Stimulated activated CD4-positive, alpha-beta T cell treated with anti-CD3 and anti-CD28 coated beads, Interleukin-1b, Interleukin-23, amount 100 ng/mL, for 1 hour (primary cell): ENCODE measurements at places on chromosomes 7 and 10.

GRCh38 chr7:121366852-121367431 lies 29.2 kb downstream of the FAM3C start:
- DNase-seq: no peak

- no peak for DNase-seq
Observed at GRCh38 chr10:91054325-91054724, 133.4 kb upstream of the ANKRD1 start.

DNA sequence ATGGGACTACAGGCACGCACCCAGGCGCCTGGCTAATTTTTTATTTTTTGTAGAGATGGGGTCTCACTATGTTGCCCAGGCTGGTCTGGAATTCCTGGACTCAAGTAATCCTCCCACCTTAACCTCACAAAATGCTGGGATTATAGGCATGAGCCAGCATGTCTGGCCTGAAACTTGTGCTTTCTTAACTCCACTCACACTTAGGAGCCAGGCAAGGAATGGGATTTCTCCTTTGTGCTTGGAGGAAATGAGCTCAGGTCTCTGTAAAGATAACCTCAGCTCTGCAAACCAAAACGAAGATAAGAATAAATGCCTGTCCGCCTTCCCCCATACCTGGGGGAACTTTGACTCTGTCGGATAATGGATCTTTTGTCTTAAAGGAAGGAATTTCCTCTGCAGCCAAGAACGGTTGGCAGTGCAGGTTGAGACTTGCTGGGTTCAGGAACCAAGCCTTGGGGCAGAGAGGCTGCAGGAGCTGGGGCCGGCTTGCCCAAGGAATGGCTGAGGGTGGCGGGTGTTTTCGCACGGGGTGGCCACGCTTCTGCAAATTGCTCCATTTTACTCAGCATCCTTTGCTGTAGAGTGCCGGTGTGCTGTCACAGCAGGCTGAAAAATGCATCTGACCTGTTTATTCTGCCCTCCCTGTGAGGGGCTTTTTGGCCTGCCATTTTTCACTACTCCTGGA lies 174.2 kb downstream of the KIAA1217 start:
- DNase-seq: no peak

- DNase-seq: no peak
Observed at GRCh38 chr7:142908921-142909890, 23.7 kb upstream of the TRPV6 start.

- DNase-seq: no peak
Observed at GRCh38 chr7:26843705-26844104, 20.7 kb downstream of the SKAP2 start.

DNA sequence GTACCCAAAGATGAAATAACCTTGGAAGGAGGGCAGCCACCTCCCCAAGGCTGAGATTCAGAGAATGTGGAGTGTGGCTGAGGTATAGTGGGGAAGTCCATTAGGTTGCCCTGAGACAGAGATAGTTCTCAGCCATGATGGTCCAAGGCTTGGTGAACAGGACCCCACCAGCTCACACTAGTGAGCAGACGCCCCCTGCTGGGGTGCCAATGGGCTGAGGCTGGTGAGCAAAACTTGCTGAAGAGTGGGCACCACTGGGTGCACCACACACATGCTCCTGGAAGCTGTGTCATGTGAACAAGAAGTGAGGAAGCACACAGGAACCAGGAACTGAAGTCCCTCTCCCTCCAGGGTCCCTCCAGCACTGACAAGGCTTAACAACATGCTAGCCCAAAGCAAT lies 8.9 kb downstream of the FBXL13 start:
- DNase-seq: peak; percentile 19

DNA sequence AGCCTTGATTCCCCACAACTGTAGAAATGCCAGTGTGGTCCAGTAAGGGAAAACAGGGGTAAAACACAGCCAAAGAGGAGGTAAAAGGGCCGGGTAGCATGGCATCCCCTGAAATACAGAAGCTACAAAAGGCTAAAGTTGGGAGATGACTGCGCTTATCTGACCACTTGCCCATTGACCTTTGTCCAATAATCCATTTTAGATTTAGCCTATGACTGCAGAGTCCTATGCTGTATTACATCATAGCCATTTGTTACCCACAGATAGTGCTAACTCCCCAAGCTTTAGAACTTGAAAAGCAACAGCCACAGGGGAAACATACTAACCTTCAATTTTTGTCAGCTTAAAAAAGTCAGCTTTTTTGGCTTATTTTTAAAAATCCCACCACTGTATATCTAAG lies 26.2 kb downstream of the MTPN start:
- no peak for DNase-seq

DNA sequence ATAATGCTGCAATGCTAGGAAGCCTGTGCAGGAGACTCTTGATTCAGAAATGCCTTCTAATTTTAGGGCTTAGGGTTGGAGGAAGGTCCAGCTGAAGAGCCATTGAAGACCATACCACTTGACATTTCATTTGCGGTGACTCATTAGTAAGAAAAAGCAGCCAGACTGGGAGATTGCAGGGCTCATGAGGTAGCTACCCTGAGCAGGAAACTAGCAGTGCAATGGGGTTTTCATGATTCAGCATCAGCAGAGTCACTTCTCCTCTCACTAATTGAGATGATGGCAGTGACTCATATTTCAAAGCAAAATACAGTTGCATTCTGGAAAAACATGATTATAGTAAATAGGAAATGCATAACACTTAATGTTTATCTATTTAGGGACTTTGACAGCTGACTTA lies 434.1 kb downstream of the DNAJB9 start:
- no peak for DNase-seq

DNA sequence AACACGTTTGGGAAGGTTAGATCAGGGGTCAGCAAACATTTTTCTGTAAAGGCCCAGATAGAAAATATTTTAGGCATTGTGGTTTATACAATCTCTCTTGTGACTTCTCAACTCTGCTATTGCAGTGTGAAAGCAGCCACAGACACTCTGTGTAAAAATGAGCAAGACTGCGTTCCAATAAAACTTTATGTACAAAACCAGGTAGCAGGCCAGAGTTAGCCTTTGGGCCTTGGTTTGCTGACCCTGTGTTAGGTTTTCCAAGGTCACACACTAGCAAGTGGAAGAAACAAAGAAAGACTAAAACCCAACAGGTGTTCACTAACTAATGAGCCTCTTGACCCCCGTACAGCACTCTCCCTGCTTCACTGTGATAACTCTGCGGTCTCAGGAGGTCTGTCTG lies 14.9 kb upstream of the PAXIP1 start:
- no peak for DNase-seq

- DNase-seq: no peak
Observed at GRCh38 chr7:14687241-14687640, 215.3 kb downstream of the DGKB start.

DNA sequence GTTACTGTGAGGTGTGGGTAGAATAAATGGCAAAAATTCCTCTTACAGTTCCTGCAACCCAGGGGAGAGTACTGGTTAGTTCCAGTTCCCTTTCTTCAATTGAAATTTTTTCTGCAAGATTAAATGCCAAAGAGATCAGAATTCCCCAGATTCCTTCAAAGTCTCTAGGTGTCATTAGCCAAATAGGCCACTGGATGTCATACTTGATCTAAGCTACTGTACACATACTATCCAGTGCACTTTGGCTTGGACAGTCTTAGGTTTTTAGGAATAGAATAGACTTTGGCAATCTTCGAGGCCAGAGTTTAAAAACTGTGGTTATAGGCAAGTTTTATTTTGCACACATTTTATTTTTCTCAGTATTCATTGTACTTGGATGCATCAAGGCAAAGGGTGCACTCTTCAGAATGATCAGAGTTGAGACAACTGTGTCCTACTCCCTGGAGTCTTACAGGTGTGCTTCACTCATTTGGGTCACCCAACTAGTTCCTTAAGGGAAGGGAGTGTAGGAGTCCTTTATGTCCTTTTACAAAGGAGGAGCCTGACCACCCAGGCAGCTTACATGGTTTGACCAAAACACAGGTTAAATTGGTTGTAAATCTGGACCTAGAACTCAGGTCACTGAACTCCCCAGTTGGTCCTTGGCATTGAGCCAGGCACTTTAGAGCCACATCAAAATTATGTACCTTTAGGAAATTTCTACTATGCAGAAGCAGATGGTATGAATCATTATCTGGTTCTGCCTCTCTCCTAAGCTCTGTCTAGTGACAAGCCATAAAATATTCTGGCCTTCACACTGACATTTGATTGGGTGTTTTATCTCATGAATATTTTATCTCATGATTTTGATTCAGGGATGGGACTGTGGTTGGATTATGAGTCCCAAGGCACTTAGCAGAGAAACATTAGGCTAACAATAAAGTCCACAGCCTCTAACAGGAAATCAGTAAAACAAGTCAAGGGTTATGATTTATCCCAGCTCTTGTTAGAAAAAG lies 49.5 kb downstream of the ASAH2B start:
- no peak for DNase-seq

DNA sequence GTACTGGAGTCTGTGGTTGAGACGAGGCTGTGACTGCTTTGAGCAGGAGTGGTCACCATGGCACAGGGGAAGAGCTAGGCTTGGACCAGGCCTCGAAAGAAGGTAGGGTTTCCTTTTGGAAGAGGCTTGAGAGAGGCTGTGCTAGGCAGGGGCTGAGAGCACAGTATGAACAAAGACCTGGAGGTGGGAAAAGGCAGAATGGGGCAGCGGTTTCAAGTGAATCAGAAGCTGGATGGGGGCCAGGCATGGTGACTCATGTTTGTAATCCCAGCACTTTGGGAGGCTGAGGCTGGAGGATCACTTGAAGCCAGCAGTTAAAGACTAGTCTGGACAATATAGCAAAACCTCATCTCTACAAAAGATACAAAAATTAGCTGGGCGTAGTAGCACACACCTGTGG lies 65.9 kb downstream of the CLIP2 start:
- DNase-seq: no peak

GRCh38 chr7:105665684-105666083 lies 84.4 kb upstream of the EFCAB10 start:
- no peak for DNase-seq

- no peak for DNase-seq
Observed at GRCh38 chr7:158816995-158817394, 12.3 kb downstream of the ESYT2 start.

DNA sequence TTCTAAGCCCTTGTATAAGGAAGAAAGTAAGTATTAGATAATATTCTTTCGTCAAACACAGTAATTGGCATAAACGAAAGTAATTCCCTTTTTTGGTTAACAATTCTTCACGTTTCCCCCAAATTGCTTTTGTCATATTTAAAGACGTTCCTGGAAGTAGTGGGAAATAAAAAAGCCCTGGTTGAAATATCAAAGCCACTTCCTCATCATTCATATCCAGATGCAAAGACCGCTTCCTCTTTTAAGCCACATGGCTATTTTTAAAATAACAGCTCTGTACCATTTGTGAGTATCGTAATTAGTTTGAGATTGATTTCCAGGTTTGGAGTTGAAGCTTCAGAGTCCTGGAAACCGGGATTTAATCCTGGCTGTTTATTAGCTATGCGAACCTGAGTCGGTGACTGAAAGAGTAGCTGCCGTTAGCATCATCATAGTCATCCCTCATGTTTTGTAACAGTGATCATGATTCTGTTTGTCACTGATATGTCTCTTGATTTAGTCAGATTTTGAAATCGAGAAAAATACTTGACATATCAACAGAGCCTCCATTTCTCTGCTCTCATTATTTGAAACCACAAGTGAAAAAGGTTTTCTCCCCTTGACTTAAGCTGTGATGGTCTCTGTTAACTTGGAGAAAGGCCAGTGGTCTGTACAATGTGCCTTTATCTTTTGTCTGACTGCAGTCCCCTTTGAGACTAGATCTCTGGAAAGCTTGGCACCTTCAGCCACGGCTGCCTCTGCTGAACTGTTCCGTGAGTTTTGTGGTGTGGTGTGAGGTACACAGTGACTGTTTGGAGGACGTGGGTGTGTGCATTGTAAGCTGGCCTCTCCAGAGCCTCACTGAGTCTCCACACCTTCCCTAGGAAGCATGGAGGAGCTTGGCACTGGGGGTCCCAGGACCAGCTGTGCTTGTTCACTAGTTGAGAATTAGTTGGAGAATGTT lies 18.1 kb downstream of the OPTN start:
- no peak for DNase-seq

DNA sequence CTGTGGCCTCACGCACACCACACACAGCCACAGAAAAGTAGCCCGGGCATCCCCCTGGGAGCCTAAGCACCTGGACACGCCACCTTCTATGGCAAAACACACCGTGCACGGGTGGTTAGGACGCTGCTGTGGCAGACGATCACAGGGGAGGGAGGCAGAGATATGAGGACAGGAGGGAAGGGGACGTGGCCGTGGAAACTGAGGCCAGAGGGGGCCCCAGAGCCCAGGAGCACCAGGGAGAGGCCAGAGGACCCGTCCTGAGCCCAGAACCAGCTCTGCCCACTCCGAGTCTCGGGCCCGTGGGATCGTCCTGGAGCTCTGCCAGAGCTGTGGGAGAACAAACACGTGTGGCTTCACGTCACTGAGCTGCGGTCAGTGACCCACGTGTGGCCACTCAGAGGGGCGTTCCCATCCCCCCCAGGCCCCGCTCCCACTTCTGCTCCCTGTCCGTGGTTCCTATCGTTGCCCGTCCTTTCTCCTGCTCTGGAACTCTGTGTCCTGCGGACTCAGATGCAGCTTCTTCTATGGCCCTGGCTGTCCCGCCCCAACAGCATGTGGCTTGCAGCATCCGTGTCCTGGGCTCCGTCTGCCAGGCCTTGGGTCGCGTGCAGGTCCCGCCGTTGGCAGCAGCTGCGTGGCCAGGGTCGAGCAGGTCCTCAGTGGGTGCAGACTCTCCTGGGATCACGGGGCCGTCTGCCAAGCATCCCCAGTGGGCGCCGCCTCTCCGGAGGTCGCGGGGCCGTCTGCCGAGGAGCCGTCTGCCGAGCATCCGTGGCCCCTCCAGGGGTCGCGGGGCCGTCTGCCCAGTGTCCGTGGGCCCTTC lies 31.0 kb downstream of the GET4 start:
- no peak for DNase-seq

- DNase-seq: no peak
Observed at GRCh38 chr7:37323966-37324365, 124.7 kb downstream of the ELMO1 start.

DNA sequence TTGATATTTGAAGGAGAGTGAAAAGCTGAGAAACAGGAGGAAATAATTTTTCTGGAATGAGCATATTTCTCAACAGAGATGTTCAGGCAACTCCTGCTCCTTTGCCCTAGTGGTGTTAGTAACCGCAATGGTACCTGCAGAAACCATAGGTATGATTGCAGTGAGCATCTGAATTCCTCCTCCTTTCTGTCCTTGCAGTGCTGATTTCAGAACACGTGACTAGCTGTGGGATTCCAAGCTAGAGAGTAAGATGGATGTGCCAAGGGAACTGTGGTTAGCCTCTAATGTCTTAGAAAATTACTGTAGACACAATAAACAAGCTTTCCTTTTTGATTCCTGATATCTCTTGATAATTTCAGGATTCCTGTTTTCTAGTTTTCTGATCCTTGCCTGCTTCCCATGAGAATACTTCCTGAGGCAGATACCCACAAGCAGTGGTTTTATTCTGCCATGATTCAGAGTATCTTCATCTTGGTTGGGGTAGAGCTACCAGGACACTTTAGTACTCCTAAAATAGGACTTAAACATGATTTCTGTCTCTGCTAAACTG lies 27.5 kb downstream of the LRGUK start:
- no peak for DNase-seq

GRCh38 chr7:27138985-27139333 lies 4.5 kb downstream of the HOXA5 start:
- DNase-seq: no peak

- DNase-seq: no peak
Observed at GRCh38 chr7:22911889-22912288, 89.2 kb upstream of the TOMM7 start.

GRCh38 chr7:136205956-136206355 lies 228.8 kb upstream of the MTPN start:
- DNase-seq: no peak
